Panc1 (cell line): ENCODE measurements at places on chromosomes 5 and 9. TPM values are rescaled to one million over a fixed set of nuclear protein-coding genes. Genes with fewer than 3 reads are reported as not detected.

FGFR4 gene
- total RNA-seq, result 7.5 TPM

BTNL8 gene
- total RNA-seq, result not detected

RASEF gene
- total RNA-seq, result 2.9 TPM

CTXN3 gene
- not detected for total RNA-seq

N4BP3 gene
- total RNA-seq, result 2.3 TPM

SELENOP gene
- total RNA-seq, result 1.6 TPM

FREM1 gene
- total RNA-seq, result not detected

SGCD gene
- not detected for total RNA-seq

TSLP gene
- not detected for total RNA-seq

PCDHGB2 gene
- total RNA-seq, result 5.3 TPM

CDH10 gene
- 0.72 TPM for total RNA-seq

ZSWIM6 gene
- total RNA-seq, result 10.8 TPM

RECK gene
- 13.2 TPM for total RNA-seq

GABRA6 gene
- not detected for total RNA-seq

HAND1 gene
- total RNA-seq, result 0.10 TPM

ENTREP1 gene
- 0.13 TPM for total RNA-seq

MINAR2 gene
- total RNA-seq, result not detected

LCN12 gene
- 2.5 TPM for total RNA-seq

CA9 gene
- total RNA-seq, result 0.31 TPM

SPATA31C1 gene
- not detected for total RNA-seq

ADAMTS12 gene
- 0.15 TPM for total RNA-seq

SPAG8 gene
- 0.90 TPM for total RNA-seq

JAKMIP2 gene
- total RNA-seq, result not detected

DPYSL3 gene
- total RNA-seq, result 1.1 TPM

RGMB gene
- total RNA-seq, result 25.4 TPM

NPR3 gene
- 0.10 TPM for total RNA-seq

ARHGEF39 gene
- 34.0 TPM for total RNA-seq

CDC20B gene
- 0.08 TPM for total RNA-seq

KLHL9 gene
- 7.4 TPM for total RNA-seq

LVRN gene
- total RNA-seq, result 0.08 TPM

SPTAN1 gene
- 229 TPM for total RNA-seq

EGR1 gene
- total RNA-seq, result 12.0 TPM

TCF7 gene
- total RNA-seq, result 24.0 TPM

LRRC70 gene
- total RNA-seq, result 0.13 TPM

SYNPO gene
- total RNA-seq, result 82.8 TPM

PCDHGA6 gene
- 0.59 TPM for total RNA-seq

ARSI gene
- total RNA-seq, result 18.6 TPM

FOXD4L5 gene
- total RNA-seq, result 0.08 TPM

FOXD4L4 gene
- total RNA-seq, result 0.10 TPM

PCDHAC1 gene
- 0.59 TPM for total RNA-seq

IL5 gene
- not detected for total RNA-seq

DCAF10 gene
- 18.5 TPM for total RNA-seq

GMCL2 gene
- total RNA-seq, result not detected

SLC6A3 gene
- total RNA-seq, result 0.05 TPM

IFNA21 gene
- total RNA-seq, result not detected

RAB3C gene
- not detected for total RNA-seq

FCN2 gene
- not detected for total RNA-seq

MYO10 gene
- 71.9 TPM for total RNA-seq

CFAP157 gene
- not detected for total RNA-seq

TEX48 gene
- total RNA-seq, result not detected
